Foreskin fibroblast (primary cell): ENCODE measurements at places on chromosomes 11 and 22.

- DNase-seq = no peak
Observed at GRCh38 chr22:19766240-19766510, 5.6 kb downstream of the TBX1 start.

DNA sequence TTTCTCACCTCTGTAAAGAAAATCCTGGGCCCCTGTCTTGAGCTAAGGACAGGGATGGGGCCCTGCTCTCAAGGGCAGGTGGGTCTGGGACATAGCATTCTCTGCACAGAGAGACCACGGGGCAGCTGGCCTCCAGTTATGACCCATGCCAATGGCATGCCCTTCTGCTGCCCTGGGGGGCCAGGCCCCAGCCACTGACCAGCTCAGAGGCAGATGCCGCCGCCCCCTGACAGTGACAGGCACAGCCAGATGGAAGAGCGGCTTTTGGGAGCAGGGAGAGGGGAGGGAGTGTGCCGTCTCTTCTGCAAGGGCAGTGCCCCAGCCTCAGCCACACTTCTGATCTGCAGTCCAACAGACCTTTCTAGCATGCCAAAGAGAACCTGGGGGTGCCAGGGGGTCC, 114.8 kb upstream of the NAV2 start:
- DNase-seq = peak; percentile 65

GRCh38 chr11:45489281-45489905, 176.0 kb downstream of the CHST1 start:
- DNase-seq = no peak

DNA sequence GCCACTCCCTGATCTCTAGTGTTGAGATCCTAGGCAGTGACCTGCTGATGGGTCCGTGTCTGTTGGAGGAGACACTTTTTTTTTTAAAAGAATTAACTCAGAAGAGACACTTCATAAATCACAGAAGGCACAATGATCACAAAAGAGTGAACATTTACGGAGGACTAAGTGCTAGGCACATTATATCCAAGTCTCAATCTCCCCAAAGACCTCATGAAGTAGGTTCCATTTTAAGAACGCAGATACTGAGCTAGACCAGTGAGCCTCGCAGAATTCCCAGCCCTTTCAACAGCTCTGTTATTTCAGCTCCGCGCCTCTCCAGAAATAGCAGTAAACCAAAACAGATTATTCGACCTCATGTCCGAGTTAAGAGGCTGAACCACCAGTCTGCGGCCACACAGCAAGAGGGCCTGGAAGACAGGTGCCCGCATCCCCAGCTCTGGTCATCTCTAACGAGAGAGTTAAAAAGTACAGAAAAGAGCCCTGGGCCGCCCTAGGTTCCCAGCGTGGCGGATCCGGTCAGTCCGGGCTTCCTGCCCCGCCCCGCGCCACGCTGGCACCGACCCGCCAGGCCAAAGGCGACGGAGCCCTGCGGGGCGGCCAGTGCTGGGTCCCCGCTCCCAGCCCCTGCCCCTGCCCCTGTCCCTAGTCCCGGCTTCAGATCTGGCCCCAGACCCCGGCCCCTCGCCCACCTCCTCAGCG, 612 bp downstream of the XBP1 start:
- DNase-seq = peak; percentile 59

- DNase-seq = peak; percentile 52
Observed at GRCh38 chr22:41619979-41620588, 759 bp downstream of the DESI1 start.

DNA sequence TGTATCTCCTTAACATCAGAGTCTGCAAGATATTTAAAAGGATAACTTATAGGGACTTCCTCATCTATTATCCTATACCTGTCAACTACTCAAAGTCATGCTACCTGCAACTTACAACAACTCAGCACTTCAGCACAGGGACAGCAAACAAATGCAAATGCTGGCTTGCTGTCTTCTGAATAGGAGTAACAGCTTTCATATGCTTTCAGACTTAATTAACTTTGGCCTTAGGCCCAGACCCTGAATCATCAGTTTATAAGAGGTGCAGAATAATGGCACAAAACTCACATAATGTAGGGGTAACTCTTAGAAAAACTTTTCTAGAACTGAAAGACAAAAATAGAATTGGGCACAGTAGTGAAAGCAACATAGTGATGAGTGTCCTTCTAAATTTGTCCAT, 953.4 kb downstream of the DLG2 start:
- DNase-seq = no peak

DNA sequence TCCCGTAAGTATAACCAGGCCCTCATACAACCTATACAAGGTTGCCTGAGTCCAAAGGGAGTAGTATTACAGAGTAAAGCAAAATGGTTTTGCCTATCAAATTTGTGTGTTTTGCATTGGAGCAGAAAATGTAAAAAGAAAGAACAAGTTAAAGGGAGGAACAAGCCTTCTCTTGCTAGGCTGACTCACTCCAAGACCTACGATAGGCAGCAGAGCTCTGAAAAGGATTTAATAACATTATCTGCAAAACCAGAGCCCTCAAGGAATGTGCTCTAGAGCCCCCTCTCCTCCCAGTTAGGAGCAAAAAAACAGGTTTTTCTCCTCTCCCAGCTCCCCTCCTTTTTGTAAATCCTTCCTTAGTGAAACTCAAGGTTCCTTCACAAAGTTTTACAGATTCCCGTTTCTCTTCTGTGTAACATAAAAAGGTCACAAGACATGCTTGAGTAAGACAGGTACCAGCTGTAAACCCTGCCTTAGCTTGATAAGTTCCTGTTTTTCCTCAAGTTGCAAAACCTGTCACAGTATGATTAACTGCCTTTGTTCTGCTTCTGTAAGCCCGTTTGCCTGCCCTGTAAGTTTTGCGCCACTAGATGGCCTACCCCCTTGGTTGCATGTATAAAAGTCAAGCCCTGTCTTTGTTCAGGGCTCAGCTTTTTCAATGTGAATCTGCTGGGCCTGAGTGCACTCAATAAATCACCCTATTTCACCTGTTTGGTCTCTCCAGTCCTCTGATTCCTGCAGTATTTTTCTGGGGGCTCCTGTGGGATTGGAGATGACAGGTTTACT, 498.2 kb downstream of the KCNA4 start:
- DNase-seq = no peak

- DNase-seq = peak; percentile 56
Observed at GRCh38 chr22:19554834-19555404, 30.7 kb upstream of the CLDN5 start.

DNA sequence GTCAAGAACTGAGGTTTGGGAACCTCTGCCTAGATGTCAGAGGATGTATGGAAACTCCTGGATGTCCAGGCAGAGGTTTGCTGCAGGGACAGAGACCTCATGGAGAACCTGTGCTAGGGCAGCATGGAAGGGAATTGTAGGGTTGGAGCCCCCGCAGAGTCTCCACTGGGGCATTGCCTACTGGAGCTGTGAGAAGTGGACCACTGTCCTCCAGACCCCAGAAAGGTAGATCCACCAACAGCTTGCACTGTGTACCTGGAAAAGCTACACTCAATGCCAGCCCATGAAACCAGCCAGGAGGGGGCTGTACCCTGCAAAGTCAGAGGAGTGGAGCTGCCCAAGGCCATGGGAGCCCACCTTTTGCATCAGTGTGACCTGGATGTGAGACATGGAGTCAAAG, 29.5 kb downstream of the CHST1 start:
- DNase-seq = no peak

DNA sequence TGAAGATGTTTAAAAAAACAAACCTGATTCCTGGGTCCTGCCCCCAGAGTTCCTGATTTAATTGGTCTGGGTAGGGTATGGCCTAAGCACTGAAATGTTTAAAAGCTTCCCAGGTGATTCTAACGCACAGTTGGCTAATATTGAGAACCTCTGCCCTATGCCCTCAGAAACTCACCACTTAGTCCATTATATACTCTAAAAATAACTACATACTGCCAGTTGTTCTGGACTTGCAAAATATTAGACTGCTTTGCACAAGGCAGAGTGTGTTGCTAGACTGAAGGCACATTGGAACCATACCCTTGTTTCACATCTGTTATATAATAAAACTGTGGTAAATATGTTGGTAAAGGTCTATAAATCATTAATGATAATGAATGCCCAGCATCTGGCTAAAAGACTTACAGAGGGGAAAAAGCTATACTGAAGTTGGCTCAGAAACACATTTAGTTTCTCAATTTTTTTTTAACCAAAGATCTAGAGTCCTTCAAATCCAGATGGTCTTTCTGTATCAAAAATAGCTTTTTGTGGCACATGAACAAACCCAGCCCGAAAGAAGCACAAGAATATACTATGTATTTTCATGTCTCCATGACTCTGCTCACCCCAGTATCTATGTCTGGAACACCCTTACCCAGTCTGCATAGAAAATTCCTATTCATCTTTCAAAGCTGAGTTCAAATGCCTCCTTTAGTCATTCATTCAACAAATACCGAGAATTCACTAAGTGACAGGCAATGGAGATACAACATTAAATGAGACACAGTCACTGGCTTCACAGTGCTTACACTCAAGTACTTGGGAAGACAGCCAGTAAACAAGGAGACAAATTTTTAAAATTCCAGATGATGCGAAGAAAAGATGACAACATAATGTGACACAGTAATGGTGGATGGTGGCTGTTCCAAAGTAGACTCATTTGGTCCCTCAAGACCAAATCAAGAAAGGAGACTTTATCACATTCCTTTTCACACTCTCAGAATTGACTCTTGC, 44.1 kb downstream of the RBFOX2 start:
- no peak for DNase-seq

DNA sequence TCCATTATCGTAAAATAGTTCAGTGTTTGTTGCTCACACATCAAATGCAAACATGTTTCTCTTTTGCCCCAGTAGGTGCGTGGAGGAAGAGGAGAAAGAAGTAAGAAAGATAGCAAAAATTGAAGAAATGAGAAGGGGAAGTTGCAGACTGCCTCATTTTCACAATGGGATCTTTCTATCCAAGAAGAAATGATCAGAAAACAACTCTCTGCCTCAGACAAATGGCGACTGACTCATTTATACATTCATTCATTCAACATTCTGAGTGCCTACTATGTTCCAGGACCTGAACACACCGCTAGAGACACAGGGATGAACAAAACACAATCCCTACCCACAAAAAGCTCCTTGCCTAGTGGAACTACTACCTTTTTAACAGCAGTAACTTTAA, 367 bp downstream of the HPS5 start:
- no peak for DNase-seq

DNA sequence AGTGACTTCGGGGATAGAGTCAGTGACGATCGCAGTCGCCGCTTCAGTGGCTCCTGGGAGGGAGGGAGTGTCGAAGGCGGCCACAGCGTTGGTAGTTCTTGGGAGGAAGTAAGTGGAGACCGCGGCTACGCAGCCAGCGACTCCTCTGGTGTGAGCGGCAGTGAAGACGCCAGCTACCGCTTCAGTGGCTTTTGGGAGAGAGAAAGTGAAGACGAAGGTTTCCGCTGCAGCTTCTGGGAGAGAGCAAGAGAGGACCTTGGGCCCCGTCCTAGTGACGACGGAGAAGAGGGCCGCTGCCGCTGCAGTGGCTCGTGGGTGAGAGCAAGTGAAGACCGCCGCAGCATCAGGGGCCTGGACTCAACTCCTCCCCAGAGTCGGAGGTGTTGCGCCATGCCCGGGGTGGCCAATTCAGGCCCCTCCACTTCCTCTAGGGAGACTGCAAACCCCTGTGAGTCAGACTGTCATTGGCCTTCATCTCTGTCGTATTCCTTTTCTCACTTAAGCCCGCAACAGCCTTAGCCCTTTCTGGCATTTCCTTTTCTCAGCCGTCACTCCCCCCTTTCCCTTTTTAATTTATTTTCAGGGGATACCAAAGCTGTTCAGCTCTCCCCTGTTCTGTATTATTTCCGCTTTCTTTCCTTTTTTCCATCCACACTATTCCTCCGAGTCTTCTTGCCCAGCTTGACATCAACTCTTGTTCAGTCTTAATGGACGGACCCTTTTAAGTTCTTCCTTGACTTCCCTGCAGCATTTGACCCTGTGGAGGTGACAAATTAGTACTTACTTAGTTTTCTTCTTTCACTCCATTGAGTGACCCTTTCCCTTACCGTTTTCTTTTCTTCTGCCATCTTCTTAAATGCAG, 1.0 kb downstream of the ANKRD42 start:
- DNase-seq = peak; percentile 82

GRCh38 chr11:125514336-125515101, 18.5 kb upstream of the FEZ1 start:
- DNase-seq = no peak

GRCh38 chr11:6844356-6844755, 1.1 kb upstream of the OR10A5 start:
- no peak for DNase-seq

DNA sequence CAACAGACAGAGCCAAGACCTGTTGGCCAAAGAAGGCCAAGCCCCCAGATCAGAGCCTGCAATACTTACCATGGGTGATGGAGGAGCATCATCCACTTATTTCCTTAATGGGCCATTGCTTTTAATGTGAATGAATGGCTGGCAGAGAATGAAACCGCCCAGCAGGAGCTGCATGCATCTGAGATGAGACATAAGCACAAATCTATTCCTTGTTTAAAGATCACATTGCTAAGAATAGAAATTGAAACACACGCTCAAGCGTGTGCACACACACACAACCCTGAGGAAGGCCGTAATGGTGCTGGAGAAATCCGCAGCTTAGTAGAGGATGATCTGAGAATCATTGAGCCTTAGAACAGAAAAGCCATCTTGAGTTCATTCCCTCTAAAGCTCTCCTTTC, 5.3 kb upstream of the RRAS2 start:
- peak; percentile 44 for DNase-seq

DNA sequence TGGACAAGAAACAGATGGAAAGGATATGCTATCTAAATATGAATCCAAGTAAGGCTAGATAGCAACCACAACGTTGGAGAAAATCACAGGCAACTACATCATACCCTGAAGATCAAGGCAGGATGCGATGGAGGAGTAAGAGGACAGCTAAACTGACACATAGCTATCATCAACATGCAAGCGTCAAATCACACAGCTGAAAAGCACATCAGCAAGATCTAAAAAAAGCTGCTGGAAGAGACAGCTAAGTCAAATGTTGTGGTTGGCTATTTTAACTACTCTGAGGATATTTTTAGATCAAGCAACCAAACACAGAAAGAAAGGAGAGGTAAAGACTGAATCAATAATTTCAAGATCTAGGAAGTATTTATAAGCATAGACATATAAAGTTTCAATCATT, 466.9 kb downstream of the BRD1 start:
- DNase-seq = no peak

- DNase-seq = no peak
Observed at GRCh38 chr11:111591187-111591960, 10.9 kb upstream of the SIK2 start.

DNA sequence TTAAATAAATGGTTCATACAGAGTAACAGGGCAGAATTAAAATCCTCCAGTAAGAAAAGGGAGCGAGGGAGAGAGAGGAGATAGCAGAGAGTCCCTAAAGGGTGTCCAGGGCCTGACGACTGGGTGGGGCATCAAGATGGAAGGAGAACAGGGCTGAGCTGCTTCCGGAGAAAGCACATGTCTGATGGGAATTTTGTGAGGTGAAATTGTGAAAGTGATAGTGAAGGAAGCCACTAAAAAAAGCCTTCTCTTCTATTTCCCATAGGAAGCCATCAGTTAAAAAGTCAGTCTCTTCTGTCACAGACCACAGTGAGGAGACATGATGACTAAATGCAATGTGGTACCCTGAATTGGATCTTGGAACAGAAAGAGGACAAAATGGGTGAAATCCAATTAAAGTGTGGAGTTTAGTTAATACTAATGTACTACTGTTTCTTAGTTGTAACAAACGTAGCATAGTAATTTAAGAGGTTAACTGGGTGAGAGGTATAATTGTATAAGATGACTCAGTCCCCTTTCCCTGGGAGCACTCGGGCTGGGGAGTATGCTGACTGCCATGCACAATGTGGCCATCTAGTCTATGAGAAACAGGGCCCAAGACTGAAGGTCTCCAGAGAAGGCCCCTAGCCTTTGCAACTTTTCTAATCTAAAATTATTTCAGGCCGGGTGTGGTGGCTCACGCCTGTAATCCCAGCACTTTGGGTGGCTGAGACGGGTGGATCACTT, 29.5 kb upstream of the FCHSD2 start:
- DNase-seq = peak; percentile 32
